ENCODE measurements at places on chromosomes 12 and 14. TPM values are rescaled to one million over a fixed set of nuclear protein-coding genes. Genes with fewer than 3 reads are reported as not detected.

GDF11 gene
- total RNA-seq = 7.9 TPM

KRT6B gene
- total RNA-seq = not detected

CFAP251 gene
- 0.09 TPM for total RNA-seq

LGMN gene
- total RNA-seq = 98.3 TPM

MBD6 gene
- total RNA-seq = 5.1 TPM

OR4K17 gene
- total RNA-seq = not detected

PDE3A gene
- total RNA-seq = 3.7 TPM

OR6C3 gene
- not detected for total RNA-seq

LTBR gene
- 261 TPM for total RNA-seq

HVCN1 gene
- 1.3 TPM for total RNA-seq

KRT6C gene
- total RNA-seq = not detected

IFNG-AS1 gene
- total RNA-seq = not detected

AEBP2 gene
- total RNA-seq = 7.2 TPM

PSMA3 gene
- 80.3 TPM for total RNA-seq

CACNA2D4 gene
- 0.09 TPM for total RNA-seq

BDKRB2 gene
- 3.1 TPM for total RNA-seq

EDDM3A gene
- total RNA-seq = not detected

LHX5 gene
- not detected for total RNA-seq

LRRC23 gene
- 14.0 TPM for total RNA-seq

AHNAK2 gene
- 58.5 TPM for total RNA-seq

OSGEP gene
- 30.0 TPM for total RNA-seq

CRACR2A gene
- 3.2 TPM for total RNA-seq

PRB2 gene
- total RNA-seq = not detected

DEGS2 gene
- 0.09 TPM for total RNA-seq

RGS6 gene
- total RNA-seq = not detected

RAB2B gene
- 16.3 TPM for total RNA-seq

NKX2-1 gene
- total RNA-seq = not detected

LPAR5 gene
- total RNA-seq = not detected

SPSB2 gene
- 5.5 TPM for total RNA-seq

SPATS2 gene
- total RNA-seq = 15.3 TPM

PLBD2 gene
- total RNA-seq = 74.7 TPM

DYNC1H1 gene
- total RNA-seq = 213 TPM

TAS2R20 gene
- 0.68 TPM for total RNA-seq

FOXA1 gene
- not detected for total RNA-seq

DCN gene
- 2,317 TPM for total RNA-seq

SLC5A8 gene
- total RNA-seq = not detected

NTS gene
- total RNA-seq = not detected

VWF gene
- total RNA-seq = 0.35 TPM

TGFB3 gene
- 11.0 TPM for total RNA-seq

SLC6A13 gene
- not detected for total RNA-seq

SRRM4 gene
- total RNA-seq = under 0.01 TPM

ACADS gene
- total RNA-seq = 15.2 TPM

AMN gene
- 12.4 TPM for total RNA-seq

SYCP3 gene
- not detected for total RNA-seq

SMCO3 gene
- total RNA-seq = 7.6 TPM

GTF2A1 gene
- total RNA-seq = 9.2 TPM

RBP5 gene
- total RNA-seq = not detected

LIN7A gene
- 1.1 TPM for total RNA-seq

NPFF gene
- not detected for total RNA-seq

SYNE3 gene
- 20.4 TPM for total RNA-seq

Measured in pericardium fibroblast (primary cell).